ENCODE measurements at places on chromosomes 3 and 15.

GRCh38 chr3:46848271-46849044 lies 14.8 kb downstream of the MYL3 start:
- DNase-seq: no peak

DNA sequence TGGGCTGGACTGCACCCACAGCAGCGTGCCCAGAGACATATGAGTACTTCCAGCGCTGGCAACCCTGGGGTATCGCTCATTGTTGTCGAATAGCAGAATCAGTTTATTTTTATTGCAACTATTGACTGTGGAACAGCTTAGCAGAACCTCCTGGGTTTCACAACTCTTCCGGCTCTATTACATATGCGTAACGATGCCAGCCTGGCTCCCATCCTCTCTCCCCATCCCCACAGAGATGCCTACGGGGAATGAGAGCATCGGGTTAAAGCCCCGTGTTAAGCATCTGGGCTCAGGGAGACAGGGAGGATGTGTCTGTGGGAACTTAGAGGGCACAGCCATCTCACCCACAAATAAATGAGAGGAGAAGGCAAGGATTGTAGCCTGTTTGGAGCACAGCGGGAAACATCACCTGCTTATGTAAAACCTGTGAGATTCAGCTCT lies 76.6 kb upstream of the DLG1 start:
- no peak for DNase-seq

- DNase-seq: no peak
These were observed 130.5 kb upstream of the PHLDB2 start for GRCh38 chr3:111728566-111728935.

DNA sequence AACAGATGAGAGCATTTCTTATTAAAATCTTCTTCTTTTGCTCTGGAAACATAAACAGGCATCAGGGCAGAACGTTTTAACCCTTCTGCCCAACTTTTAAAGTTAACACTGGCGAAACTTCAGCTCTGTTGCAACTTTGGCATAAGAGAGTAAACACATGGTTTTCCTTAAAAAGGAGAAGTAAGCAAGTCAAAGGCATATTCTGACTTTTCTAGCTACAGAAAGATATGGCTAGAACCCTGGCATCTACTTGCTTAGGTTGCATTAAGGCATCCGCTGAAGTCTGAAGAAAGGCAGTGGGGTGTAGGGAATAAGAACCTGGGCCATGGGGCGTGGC lies 13.3 kb upstream of the IL16 start:
- DNase-seq: no peak

DNA sequence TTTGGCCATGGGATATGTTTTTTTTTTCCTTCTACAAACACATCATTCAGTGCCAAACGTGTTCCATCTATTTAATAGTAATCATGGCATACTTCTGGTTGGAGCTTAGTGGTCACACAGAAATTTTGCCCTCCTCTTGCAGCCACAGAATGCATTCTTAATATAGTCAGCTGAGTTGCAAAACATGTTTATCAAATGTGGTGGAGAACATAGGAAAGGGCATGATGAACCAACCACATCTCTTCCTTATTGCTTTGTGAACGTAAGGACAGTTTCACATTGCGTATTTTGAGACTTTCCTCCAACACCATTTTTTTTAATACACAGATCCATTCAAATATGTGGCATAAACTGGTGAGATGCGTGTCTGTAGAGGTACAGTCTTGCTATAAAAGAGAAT lies 106.8 kb downstream of the BBX start:
- DNase-seq: no peak

DNA sequence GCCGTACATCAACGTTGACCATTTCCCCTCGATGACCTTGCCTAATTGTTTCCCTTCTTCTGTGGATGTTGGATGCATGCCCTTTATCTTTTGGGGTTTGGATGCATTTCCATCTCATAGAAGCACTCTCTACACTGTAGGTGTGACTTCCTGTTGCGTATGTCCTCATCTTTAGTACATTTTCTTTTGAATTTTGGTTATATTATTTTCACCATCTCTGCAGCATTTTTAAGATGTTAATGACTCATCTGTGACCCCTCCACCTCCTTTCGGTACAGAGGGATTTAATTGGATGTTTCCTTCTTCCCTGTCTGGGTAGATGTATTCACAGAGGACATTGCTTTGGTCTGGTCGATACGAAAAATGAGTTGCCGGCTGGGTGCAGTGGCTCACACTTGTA lies 172.1 kb downstream of the APBA2 start:
- no peak for DNase-seq

All from NCI-H187 treated with DMSO at 0.1 percent for 48 hours (cell line).